ENCODE measurements at places on chromosomes 4 and X.

- no peak for DNase-seq
These were observed 1499.3 kb downstream of the PCDH7 start for GRCh38 chr4:32219306-32220075.

DNA sequence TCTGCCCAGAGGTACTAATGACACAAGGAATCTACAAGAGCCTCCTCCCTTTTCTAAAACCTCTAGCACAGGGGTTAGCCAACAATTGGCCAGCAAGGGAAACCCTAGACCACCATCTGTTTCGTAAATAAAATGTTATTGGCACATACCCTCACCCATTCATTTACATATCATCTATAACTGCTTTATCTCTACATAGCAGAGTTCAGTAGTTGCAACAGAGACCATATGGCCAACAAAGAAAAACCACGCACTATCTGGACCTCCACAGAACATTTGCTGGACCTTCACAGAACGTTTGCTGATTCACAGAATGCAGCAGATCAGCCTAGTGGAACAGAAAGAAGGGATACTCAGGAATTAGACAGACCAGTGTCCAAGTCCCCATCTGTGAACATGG, 9.4 kb downstream of the SLC2A9 start:
- DNase-seq: no peak

DNA sequence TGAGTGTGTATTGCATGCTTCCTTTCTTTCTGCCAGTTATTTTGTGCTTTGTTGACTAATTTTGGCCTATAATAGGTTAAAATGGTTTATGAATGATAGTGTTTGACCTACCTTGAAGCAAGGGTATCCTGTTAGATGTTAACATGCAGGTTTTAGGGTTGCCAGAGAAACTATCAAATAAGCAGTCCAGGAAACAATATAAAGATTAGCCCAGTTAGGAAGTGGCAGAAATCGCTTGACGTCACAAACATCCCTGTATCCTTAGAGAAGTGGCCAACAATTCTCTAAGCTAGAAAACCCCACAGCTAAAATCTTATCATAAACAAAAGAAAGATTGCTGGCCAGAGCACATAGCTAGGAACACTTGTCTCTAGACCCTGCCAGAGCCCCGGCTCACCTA, 3.8 kb downstream of the NAP1L5 start:
- DNase-seq: no peak

- no peak for DNase-seq
These were observed 72.5 kb downstream of the AFAP1 start for GRCh38 chr4:7867191-7867590.

DNA sequence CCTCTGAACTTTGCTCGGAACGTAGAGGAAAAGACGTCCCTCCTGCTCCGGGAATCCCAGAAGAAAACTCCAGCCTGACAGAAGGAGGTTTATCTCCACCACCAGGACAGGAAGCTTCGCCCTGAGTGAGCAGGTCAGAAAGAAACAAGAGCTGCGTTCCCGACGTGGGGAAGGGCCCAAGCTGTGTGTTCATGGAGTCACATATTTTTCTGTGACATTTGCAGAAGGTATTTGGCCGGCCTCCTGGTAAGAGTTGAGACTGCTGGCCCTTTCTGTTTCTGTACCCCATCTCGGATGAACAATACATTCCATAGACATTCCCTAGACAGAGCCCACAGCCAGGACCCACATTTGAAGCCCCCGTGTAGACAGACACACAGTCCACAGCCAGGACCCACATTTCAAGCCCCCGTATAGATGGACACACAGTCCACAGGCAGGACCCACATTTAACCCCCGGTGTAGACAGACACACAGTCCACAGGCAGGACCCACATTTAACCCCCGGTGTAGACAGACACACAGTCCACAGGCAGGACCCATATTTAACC, 230.8 kb downstream of the SHOX start:
- no peak for DNase-seq

GRCh38 chrX:96372313-96373046, 312.2 kb upstream of the DIAPH2 start:
- DNase-seq: no peak

- DNase-seq: no peak
These were observed 86.8 kb downstream of the PDGFRA start for GRCh38 chr4:54315561-54316538.

DNA sequence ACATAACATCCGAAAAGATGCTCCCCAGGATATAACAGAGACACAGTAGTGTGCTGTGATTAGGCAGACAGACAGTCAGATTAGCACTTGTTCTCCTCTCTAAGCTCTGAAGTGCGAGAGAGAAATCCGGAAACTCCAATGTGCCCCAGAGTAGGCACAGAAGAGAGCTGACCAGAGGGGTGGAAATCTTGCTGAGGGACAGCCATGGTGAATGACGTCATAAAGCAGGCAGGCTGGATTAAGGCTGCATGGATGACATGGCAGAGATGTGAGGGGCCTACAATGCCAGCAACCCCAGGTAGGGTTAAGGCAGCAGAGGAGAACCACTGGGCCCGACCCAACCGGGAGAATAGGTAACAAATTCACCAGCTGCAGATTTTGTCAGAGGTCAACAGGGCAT, 53.3 kb downstream of the MEPE start:
- no peak for DNase-seq

GRCh38 chrX:10176121-10177003, 19.6 kb downstream of the CLCN4 start:
- DNase-seq: no peak

DNA sequence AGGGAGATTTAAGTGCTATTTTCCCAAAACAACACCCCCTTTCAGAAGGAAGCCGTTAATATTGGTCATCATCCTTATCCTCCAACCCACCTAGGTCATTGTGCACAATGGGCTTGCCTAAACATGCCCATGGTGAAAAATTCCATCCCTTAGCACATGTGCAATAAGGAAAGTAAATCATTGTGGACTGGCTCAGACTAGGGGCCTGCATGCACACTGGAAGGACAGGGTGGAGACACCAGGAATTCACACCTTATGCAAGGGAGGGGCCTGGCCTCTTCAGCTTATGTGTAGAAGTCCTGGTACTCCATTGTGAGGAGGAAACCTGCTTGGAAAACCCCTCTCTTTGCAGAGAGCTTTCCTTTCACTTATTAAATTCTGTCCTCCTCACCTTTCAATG, 311.4 kb upstream of the NDST4 start:
- DNase-seq: no peak

DNA sequence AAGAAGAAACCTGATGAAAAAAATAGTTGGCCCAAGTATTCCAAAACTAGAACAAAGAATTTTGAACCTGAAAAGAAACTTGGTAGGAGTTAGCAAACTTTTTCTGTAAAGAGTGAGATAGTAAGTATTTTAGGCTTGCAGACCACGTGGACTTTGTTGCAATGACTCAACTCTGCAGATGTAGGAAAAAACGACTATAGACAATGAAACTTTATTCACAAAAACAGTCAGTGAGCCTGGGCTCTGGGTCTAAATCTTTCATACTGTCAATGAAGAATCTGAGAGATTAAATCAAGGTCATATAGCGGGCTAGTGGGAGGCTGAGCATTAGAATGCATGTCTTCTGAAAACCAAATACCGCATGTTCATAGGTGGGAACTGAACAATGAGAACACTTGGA, 23.0 kb downstream of the SH3D19 start:
- DNase-seq: no peak

- no peak for DNase-seq
These were observed 30.9 kb upstream of the DDX3X start for GRCh38 chrX:41303013-41303412.

DNA sequence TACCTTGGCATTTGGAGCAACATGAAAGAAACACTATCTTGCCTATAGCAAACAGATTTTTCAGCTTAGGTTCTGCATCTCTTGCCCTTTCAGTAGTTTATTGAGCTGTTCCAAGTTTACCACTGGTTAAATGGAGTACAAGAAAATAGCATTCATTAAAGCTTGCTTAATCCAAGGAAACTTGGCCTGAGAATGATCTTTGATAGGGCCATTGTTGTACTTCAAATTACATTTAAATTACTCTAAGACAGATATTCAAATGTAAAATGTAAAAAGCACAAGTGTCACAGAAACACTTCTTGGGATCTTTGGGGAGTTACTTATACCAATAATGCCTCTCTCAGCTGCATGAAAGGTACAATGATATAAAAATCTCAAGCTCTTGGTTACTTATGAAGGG, 609.0 kb upstream of the HTR2C start:
- no peak for DNase-seq

DNA sequence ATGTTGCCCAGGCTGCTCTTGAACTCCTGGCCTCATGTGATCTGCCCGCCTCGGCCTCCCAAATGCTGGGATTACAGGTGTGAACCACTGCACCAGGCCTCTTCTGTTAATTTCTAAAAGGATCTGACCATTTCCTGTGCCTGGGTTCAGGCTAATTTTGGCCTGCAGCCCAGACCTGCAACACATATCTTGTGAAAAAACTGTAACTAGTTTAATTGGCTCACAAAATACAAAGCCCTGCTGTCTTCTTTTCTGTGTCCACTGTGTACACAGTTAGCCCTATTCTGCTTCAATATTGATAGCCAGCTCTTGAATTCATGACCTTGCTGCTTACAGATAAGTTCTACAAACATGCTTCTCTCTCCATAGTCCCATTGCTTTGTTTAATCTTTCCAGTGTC, 753.5 kb downstream of the PDHA2 start:
- no peak for DNase-seq

- DNase-seq: no peak
These were observed 506.0 kb upstream of the FAM241A start for GRCh38 chr4:111639120-111639690.

GRCh38 chr4:73770917-73771316, 30.5 kb downstream of the CXCL8 start:
- no peak for DNase-seq

DNA sequence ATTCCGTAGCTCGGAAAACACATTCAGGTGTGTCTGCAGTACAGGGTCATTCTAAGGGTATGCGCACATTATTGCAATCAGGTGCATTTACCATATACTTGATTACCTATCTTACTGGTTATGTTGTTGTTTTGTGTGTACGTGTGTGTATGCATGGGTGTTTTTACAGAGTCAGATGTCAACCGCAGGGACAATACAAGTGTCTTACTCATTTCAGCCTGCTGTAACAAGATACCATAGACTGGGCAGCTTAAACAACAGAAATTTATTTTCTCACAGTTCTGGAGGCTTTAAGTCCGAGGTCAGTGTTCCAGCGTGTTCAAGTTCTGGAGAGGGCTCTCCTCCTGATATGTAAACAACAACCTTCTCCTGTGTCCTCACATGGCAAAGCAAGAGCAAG, 316.7 kb downstream of the DMD start:
- DNase-seq: no peak
